ENCODE measurements at places on chromosomes 1 and 21. TPM values are rescaled to one million over a fixed set of nuclear protein-coding genes. Genes with fewer than 3 reads are reported as not detected.

FOXO6 gene
- total RNA-seq = not detected

PRKCZ gene
- total RNA-seq = 3.3 TPM

WNT9A gene
- 0.38 TPM for total RNA-seq

ZBTB8B gene
- total RNA-seq = under 0.01 TPM

SLC39A1 gene
- total RNA-seq = 102 TPM

ESPN gene
- under 0.01 TPM for total RNA-seq

KRTAP21-2 gene
- total RNA-seq = not detected

CTSE gene
- not detected for total RNA-seq

LTN1 gene
- total RNA-seq = 36.6 TPM

KRTAP6-3 gene
- total RNA-seq = not detected

NUP210L gene
- total RNA-seq = 0.28 TPM

EFNA3 gene
- 3.1 TPM for total RNA-seq

ALG14 gene
- total RNA-seq = 1.1 TPM

KCNJ15 gene
- total RNA-seq = 0.38 TPM

MR1 gene
- 13.0 TPM for total RNA-seq

PTAFR gene
- total RNA-seq = under 0.01 TPM

ITGB2 gene
- 0.56 TPM for total RNA-seq

FABP3 gene
- total RNA-seq = 2.7 TPM

TLR5 gene
- 0.28 TPM for total RNA-seq

HUNK gene
- total RNA-seq = not detected

HDGF gene
- 101 TPM for total RNA-seq

AGBL4 gene
- total RNA-seq = not detected

TAS1R1 gene
- total RNA-seq = not detected

OR2L8 gene
- total RNA-seq = not detected

CYP4Z1 gene
- not detected for total RNA-seq

C1orf115 gene
- 0.58 TPM for total RNA-seq

GSTM5 gene
- 3.9 TPM for total RNA-seq

BNIPL gene
- 0.38 TPM for total RNA-seq

RCOR3 gene
- 10.7 TPM for total RNA-seq

NBPF15 gene
- 31.3 TPM for total RNA-seq

IFI44L gene
- 22.8 TPM for total RNA-seq

RNU1-4 gene
- total RNA-seq = under 0.01 TPM

OR14A2 gene
- total RNA-seq = not detected

PDXK gene
- total RNA-seq = 200 TPM

KRTAP25-1 gene
- total RNA-seq = not detected

PPP1R8 gene
- total RNA-seq = 54.4 TPM

TFF3 gene
- not detected for total RNA-seq

CR1L gene
- total RNA-seq = not detected

NPHS2 gene
- not detected for total RNA-seq

IL19 gene
- not detected for total RNA-seq

EPHA8 gene
- total RNA-seq = not detected

FCMR gene
- not detected for total RNA-seq

FAM110D gene
- total RNA-seq = under 0.01 TPM

TEKT2 gene
- total RNA-seq = 0.28 TPM

RIPPLY3 gene
- total RNA-seq = not detected

MSH4 gene
- 0.38 TPM for total RNA-seq

NHLH1 gene
- total RNA-seq = not detected

RHD gene
- total RNA-seq = under 0.01 TPM
